ENCODE measurements at places on chromosomes 13 and 19.

GRCh38 chr19:45780146-45780447 is 2.2 kb downstream of the DMPK start:
- no peak for DNase-seq

GRCh38 chr13:48562296-48563066 is 29.6 kb upstream of the RCBTB2 start:
- DNase-seq: peak; percentile 59

DNA sequence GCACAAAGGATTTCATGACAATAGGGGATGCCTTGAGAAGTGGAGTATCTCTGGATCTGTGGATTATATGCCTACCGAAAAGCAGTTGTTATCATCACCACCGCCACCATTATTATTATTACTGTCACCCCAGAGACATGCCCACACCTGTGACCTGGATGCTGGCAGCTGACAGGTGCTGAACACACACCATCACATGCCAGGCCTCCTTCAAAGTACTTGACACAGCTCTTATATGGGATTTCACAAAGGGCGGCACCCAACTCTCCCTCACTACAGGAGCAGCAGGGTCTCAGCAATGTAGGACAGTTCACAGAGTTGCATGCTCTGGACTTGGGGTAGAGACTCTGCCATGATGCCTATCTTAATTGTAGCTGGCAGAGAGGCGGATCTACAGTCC is 5.6 kb upstream of the GPR42 start:
- no peak for DNase-seq

DNA sequence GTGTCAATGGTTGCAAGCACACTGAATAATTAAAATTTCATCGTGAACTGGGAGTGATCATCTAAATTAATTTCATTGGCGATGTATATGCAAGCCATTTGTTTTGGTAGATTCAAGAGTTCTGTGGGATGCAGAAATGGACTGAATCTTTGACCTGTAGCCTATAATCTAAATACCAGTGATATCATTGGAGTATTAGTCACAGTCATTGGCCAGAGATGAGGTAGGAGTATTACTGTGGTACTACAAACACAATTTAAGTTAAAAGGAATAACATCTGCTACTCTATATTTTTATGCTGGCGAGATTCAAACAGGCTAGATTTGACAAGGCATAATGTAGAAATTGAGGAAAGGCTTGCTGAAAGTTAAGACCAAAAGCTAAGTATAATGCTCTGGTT is 14.0 kb downstream of the FRY start:
- no peak for DNase-seq

GRCh38 chr19:11887611-11888531 is at the start of gene ZNF69:
Gene ZNF69 (plus strand): TSS chr19:11887782. CDS start chr19:11887924, 142 bp downstream.
- DNase-seq: peak; percentile 39

GRCh38 chr13:108959234-108959633 is 329.8 kb downstream of the MYO16 start:
- no peak for DNase-seq

GRCh38 chr13:60402022-60402421 is 5.0 kb downstream of the TDRD3 start:
- no peak for DNase-seq

GRCh38 chr13:51929699-51930098 is 67.9 kb downstream of the CCDC70 start:
- no peak for DNase-seq

- no peak for DNase-seq
These were observed 7.8 kb downstream of the DHX34 start for GRCh38 chr19:47356900-47357299.

GRCh38 chr19:28185646-28186045 is 1027.3 kb downstream of the UQCRFS1 start:
- no peak for DNase-seq

DNA sequence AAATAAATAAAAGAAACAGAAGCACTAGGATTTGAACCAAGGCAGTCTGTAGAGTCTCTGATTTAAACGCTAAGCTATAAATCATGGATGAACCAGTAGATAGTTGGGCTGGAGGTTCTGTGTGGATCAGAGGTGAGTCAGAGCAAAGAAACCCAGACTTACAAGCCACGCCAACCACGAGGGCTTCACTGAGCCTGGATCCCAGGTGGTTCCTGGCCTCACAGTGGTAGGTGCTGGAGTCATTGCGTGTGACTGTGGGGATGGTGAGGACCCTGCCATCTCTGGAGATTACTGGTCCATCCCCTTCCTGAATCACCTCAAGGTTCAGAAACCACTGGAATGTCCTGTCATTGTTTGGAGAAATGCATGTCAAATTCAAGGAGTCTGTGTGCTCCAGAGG is 19.3 kb upstream of the CEACAM20 start:
- no peak for DNase-seq

DNA sequence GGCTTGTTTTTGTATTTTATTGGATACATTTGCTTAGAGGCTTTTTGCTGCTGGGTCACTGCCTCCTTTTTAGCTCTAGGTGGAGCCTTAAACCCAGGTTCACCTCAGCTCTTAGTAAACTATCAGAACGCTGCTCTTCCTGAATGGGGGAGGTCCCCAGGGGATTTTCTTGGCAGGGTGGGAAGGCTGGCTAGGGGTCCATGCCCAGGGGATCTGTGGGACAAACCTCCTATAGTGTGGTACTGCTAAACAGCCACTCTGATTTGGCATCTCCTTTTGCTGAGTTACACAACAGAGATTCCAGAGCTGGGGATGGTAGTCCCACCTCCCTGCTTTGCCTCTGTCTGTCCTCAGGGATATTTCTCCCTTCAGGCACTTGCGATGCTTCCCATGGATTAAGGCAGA is 204.9 kb downstream of the ZIC5 start:
- DNase-seq: no peak

- no peak for DNase-seq
These were observed 46.7 kb upstream of the POSTN start for GRCh38 chr13:37645181-37645740.

DNA sequence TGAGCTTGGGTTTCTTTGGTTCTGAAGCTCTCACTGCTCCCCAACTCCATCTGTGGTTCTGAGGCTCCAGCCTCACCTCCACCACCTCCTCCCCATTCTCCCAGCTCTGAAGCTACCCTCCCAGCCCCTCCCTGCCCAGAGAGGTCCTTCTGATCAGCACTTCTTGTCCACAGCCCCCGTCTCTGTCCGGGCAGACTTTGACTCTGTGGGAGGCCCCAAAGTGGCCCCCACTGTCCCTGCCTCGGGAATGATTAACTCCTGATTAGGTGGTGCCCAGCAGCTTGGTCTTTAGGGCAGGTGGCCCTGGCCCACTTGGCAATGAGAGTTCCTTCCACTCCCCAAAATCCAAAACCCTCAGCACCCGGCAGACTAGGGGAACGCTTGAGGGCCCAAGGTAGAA is 14.4 kb downstream of the EVI5L start:
- DNase-seq: no peak

GRCh38 chr13:44232774-44233173 is 140.8 kb upstream of the SERP2 start:
- DNase-seq: no peak

DNA sequence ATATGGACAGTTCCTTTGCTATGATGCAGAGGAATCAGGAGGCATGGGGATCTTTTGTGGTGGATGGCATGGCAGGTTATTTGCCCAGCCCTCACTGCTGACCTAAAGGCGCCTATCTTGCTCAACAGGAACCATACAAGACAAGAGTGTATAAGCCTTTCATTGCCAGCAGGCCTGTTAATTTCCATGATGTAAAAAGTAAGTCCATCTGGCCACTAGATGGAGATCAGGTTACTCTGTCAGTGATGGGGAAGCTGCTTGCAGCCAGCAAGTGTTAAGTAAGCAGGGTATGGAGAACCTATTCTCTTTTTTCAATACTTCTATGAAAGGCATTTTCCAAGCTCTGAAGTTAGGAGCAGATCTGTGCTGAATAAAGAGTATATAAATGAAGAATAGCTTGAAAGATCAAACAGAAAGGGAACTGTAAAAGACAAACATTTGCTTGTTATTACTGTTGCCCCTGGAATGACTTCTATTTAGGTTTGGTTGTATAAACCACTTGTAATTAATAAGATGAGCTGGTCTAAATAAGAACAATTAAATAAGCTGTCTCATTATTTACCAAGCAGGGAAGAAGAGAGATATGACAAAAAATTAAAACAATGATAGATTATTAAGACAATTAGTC is 210.9 kb downstream of the RGCC start:
- peak; percentile 3 for DNase-seq

DNA sequence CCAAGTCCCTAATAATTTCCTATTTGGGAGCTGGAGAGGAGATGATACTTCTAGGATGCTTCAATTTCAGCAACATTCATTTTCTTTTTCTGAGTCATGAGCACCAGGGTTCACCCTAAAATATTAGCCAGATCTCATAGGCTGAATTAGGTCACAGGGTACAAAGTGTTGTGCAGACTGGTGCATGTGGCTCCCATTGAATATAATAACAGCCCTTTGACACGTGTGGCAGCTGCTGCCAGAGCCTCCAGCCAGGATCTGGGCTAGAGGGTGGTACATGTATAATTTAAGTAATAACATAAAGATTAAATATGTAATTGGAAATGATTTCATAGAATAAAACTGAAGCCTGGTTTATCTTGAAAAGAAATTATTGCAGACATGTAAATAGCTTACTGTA is 244.9 kb downstream of the ATP8A2 start:
- no peak for DNase-seq

GRCh38 chr19:2170219-2170618 is 6.5 kb downstream of the DOT1L start:
- DNase-seq: no peak

DNA sequence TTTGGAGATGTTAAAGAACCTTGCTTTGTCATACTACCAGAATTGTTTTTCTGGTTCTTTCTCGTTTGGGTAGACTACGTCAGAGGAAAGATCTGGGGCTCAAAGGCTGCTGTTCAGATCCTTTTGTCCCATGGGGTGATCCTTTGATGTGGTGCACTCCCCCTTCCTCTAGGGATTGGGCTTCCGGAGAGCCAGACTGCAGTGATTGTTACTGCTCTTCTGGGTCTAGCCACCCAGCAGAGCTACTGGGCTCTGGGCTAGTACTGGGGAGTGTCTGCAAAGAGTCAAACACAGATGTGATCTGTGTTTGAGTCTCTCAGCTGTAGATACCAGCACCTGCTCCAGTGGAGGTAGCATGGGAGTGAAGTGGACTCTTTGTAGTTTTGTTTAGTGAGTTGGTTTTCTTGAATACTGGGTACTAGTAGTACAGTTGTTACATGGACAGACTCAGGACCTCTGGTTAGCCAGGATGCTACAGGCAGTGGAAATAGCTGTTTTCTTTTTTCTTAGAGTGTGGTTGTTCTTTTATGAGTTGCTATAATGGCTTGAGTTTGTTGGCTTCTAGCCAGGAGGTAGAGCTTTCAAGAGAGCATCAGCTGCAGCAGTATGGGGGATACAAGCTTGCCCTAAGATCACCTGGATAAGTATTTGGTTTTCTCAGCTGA is 34.4 kb downstream of the DNAJC15 start:
- peak; percentile 14 for DNase-seq

GRCh38 chr13:105665284-105665683 is 870.2 kb downstream of the EFNB2 start:
- DNase-seq: no peak

- no peak for DNase-seq
These were observed 2.5 kb downstream of the SSC5D start for GRCh38 chr19:55490478-55491432.

- DNase-seq: no peak
These were observed 17.7 kb downstream of the PLEKHF1 start for GRCh38 chr19:29683009-29683408.

GRCh38 chr13:40986101-40986856 is 32.8 kb downstream of the ELF1 start:
- DNase-seq: no peak

DNA sequence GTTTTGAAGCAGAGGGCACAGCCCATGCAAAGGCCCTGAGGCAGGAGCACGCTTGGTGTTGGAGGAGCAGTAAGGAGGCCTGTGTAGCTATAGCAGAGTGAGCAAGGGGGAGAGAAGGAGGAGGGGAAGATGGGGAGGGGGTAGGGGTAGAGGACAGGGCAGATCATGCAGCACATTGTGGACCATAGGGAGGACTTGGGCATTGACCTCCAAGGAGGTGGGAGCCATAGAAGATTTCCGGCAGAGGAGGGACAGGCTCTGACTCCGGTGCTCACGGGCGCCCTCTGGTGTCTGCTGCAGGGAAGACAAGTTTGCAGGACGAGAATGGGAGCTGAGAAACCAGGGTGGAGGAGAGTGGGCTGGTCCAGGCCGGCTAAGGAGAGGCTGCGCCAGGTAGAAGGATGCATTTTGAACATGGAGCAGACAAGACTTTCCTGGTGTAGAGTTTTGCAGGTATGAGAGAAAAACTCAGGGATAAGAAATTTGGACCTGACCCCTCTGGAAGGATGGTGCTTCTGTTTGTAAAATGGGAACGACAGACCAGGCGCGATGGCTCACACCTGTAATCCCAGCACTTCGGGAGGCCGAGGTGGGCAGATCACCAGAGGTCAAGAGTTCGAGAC is 13.7 kb upstream of the CREB3L3 start:
- DNase-seq: peak; percentile 80

DNA sequence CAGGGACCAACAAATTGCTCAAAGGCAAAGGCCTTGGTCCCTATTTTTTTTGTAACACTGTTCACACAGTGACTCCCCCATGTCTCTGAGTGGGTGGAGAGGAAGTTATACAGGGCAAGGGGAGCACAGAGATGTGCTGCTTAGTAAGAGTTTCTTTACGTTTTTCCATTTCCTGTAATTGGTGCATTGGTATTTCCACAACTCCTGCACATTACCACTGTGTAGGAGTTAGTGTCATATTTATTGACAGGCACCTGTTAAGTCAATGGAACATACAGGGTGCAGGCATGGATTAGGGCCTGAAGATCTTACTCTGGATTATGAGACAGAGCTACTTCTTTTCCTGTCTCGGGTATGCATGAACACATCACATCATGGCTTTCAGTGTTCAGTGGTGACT is 45.2 kb downstream of the SOX21 start:
- peak; percentile 25 for DNase-seq

GRCh38 chr19:30883071-30883470 is 466.2 kb downstream of the TSHZ3 start:
- DNase-seq: no peak

- DNase-seq: peak; percentile 95
These were observed 1.4 kb upstream of the BCL3 start for GRCh38 chr19:44746946-44747738.

- no peak for DNase-seq
These were observed 804 bp upstream of the MIER2 start for GRCh38 chr19:345320-345879.

DNA sequence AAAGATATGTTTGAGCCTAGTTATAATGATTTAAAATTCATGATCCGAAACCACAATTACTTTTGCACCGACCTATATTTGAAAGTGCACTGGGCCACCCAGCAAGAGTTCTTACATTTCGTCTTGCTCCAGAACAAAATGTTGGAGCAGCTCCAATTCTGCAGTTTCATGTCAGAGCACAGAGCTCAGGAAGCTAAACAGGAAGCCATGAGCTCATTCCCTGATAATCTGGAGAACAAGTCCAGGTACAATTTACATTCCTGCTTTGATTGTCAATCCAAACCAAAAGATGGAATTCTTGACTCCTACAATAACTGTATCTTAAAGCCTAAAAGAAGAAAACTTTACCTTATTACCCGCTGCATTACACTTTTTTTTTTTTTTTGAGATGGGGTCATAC is 131.8 kb downstream of the KCTD12 start:
- no peak for DNase-seq

All from stimulated activated CD4-positive, alpha-beta T cell treated with anti-CD3 and anti-CD28 coated beads, Interleukin-2, amount 100 ng/mL, for 4 hours (primary cell).